ENCODE measurements at places on chromosomes 11 and 22.

- no peak for DNase-seq
Measured at GRCh38 chr22:27308513-27308912, 493.0 kb downstream of the MN1 start.

GRCh38 chr11:69138265-69138664, 17.5 kb upstream of the SMIM38 start:
- no peak for DNase-seq

GRCh38 chr22:35467681-35468434, 67.9 kb downstream of the MCM5 start:
- no peak for DNase-seq

- no peak for DNase-seq
Measured at GRCh38 chr11:94546886-94547285, 3.2 kb downstream of the FUT4 start.

DNA sequence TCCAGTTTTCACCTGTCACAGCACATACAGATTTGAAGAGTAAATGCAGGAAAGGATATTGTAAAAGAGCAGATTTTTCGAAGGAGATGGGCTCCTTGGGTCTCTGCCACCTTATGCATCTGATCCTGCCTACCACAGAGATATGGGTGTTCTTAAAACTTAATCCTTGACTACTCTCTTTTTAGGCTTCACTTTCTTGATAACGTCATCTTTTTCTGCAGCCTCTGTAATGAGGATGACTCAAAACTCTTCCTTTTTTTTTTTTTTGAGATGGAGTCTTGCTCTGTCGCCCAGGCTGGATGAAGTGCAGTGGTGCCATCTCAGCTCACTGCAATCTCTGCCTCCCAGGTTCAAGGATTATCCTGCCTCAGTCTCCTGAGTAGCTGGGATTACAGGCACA, 7.8 kb downstream of the PRR14L start:
- no peak for DNase-seq

DNA sequence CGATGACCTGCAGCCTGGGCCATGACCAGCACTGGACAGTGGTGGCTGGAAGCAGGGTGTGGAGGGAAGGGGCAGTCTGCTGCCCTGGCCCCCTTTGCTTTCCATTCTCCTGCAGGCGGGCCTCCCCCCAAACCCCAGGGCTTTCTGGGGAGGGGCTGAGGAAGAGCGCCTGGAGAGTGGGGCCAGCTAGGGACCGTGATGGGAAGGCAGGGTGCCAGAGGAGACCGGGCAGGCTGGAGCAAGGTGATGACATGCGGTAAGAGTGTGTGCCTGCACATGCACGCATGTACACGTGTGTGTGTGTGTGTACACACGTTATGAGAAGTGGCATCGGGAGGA, 7.8 kb downstream of the OAF start:
- no peak for DNase-seq

DNA sequence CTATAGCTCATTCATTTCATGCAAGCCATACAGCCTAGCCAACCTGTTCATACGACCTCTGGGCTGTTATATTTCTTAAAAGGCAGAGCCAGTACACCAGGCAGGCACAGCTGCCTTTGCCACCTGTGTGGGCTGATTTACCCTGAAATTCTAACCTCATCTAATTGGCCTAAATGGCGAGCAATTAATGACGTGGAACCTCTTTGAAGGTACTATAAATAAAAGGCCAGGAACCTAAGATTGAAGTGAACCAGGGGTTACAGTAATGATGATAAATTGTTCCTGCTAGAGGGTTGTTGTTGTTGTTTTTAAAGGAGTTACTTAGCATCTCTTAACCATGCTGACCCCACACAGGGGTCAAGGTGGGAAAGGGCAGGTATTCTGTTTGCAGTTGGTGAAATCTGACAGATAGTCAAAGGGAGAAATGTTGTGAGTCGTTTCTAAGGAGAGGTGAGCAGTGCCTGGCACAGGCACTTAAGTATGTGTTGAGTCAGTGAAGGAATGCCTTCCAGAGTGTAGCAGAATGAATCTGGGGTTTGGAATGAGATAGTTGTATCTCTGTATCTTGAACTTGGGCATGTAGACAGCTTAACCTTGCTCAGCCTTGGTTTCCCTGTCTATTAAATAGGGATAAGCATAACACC, 213.5 kb upstream of the NAV2 start:
- no peak for DNase-seq
